ENCODE measurements at places on chromosomes 1 and 21.

DNA sequence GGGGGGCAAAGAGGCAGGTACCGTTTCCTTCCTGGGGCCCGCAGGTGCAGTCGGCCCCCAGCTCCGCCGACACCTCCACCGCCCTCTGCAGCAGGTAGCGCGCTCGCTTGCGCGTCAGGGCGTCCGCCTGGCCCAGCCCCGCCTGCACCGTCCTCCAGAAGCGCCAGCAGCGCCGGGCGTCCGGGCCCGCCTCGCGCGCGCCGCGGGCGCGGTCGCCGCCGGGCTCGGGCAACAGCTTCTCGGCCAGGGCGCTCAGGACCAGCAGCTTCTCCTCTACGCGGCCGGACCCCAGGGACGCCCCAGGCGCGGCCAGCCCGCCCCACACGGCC is 863 bp downstream of the TARBP1 start:
- no peak for DNase-seq

DNA sequence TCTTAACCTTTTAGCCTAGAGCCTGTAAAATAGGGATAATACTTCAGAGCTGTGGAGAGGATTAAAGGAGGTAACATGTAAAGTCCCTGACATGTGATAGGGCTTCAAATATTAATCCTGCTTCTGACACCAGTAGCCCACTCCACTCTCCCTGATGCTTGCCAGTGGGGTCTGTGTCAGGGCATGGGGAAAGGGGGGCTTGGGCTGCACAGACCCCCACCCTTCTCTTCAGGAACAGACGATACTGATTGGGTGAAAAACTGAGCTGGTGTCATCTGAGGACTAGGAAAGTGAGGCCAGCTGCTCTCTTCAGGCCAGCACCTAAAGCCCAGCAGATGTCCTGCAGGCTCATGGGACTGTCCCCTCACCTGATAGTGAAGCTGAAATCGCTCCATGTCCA is 27.0 kb upstream of the MEF2D start:
- DNase-seq = no peak

- DNase-seq = no peak
These were observed 6.9 kb downstream of the PDPN start for GRCh38 chr1:13590486-13590885.

GRCh38 chr1:209430107-209430506 is 153.4 kb upstream of the CAMK1G start:
- no peak for DNase-seq

DNA sequence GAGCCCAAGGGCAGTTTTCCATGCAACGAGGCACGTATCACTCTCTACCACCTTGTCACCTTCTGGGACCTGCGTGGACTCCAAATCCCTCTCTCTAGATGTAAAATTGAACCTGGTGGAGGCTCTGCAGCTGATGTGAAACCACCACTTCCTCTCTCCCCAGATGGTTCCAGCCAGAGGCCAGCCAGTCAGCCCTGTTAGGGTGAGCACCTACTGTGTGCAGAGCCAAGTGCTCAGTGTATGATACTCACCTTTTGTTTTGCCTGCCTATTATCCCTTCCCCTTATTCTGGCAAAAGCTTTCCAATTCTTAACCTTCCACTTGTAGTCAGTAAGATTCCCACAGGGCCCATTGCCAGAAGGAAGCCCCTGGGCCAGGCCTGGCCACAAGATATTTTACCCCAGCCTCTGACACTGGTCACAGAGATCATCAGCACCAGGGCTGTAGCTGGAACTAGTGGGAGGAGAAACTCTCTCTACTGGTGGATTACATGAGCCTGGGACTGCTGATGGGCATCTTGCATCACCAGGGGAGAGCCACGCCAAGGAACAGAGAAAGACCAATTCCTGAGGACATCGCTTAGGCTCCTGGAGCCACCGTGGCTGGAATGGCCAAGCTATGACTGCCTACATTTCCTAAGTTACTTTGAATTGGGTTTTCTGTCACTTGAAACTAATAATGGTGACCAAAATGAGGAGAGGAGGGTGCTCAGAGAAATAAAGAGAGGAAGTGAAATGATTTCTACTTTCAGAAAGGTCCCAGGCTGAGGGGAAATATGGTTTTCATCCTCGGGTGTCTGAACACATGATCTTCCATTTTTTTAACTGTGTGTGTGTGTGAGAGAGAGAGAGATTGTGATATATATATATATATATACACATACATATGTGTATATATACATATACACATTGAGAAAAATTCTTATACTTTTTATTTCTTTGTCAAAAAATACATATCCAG is 26.6 kb upstream of the RD3 start:
- no peak for DNase-seq

All from left kidney (tissue), 8 donors.